B cell (primary cell): ENCODE measurements at places on chromosomes 4 and X. TPM values are rescaled to one million over a fixed set of nuclear protein-coding genes. Genes with fewer than 3 reads are reported as not detected.

GAGE1 gene
- not detected in 2 replicates for total RNA-seq

- H3K36me3 ChIP-seq, result no peaks in the 10 kb centered on the region
- no peaks in the 10 kb centered on the region for H3K27me3 ChIP-seq
Measured at GRCh38 chr4:175290401-175290800, 372.2 kb downstream of the ADAM29 start.

- H3K36me3 ChIP-seq, result no peaks in the 10 kb centered on the region
- no peak overlapping the region for H3K27ac ChIP-seq
- no peak overlapping the region for H3K4me3 ChIP-seq
- DNase-seq, result peak; percentile 59
- no peaks in the 10 kb centered on the region for H3K4me1 ChIP-seq
Measured at GRCh38 chr4:112604589-112604988, 32.1 kb downstream of the ZGRF1 start.

NAA11 gene
- not detected in 2 replicates for total RNA-seq

GRCh38 chrX:135923353-135923752 is 29.8 kb downstream of the SAGE1 start:
- no peaks in the 10 kb centered on the region for H3K36me3 ChIP-seq
- no peak for DNase-seq
- H3K27ac ChIP-seq, result no peak overlapping the region

GRCh38 chr4:2299794-2300193 is 37.9 kb upstream of the MXD4 start:
- H3K27ac ChIP-seq, result no peak overlapping the region
- no peaks in the 10 kb centered on the region for H3K36me3 ChIP-seq
- H3K4me3 ChIP-seq, result no peak overlapping the region
- H3K27me3 ChIP-seq, result no peaks in the 10 kb centered on the region
- H3K4me1 ChIP-seq, result peaks cover 8% of the 10 kb centered on the region
